ENCODE measurements at places on chromosomes 2 and 18.

DNA sequence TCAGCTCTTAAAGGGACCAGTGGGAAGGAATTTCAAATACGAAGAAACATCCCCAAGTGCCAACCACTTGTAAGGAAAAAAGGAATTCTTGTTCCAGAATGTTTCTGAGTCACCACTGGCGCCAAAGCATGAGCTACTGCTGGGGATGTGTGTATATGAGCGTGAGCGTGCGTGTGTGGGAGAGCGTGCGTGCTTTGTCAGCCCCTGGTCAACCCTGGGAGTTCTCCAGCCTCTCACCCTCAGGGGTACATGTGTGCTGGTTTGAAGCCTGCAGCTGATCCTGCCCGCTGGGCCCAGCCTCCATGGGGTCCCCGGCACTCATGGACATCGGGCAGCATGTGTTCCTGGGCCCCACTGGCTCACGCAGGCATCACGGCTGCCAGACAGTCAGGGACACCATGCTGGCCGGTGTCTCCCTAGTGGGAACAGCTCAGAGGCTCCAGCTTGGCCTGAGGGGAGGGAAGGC is 17.1 kb downstream of the HS6ST1 start:
- DNase-seq: no peak

DNA sequence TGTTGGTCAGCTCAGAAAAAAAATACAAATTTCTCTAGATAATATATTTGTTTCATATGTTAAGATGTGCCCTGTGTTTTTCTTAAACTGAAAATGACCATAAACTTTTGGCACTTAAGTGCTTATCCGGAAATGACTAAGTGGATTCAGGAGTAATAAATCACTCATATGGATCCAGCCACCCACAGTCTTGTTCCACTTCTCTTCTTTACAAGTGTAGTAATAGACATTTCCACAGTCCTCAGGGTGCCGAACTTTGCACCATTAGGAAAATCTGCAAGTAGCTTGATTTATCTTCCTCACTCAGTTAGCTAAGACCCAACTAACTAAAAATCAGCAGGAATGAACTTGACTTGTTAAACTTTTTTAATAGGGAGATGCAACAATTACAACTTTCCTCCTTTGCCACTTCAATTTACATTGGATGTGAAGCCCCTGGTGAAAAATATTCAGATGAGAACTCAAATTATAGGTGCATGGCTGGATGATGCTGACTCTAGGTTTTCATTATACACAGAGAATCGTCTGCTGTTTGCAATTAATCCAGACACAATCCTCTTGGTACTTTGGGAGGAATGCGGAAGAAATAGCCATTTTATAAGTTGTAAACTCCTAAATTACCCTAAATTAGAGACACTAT is 322.5 kb downstream of the ARHGAP15 start:
- DNase-seq: no peak

GRCh38 chr18:44054514-44054913 is 626.2 kb upstream of the SETBP1 start:
- DNase-seq: no peak

DNA sequence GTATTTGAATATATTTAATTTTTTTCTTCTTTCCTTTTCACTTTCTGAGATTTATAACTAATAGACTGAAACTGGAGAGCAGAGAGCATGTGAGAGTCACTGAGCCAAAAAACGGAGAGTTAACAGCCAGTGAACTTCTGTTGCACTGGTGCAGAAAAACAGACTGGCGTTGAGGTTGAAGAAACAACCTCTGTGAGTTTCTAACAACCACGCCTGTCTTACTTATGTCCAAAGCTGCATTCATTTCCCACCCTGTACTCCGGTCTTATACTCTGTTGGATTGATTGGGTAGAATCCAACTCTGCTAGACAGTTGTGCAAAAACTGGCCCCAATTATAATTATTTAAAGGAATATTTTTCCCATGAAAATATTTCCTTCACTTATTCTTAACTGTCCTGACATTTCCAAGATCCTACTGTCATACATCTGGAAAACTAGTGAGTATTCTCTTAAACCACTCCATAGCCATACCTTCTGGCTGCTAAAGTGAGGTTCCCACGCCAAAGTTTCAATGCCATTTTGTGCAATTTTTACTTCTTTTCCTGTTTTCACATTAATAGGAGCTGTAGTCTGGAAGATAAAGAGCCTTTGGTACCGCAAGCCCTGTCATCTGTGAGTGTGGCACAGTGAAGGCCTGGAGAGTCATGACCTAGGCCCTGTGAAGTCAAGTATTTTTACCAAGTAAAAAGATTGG is 9.4 kb downstream of the CYP1B1 start:
- no peak for DNase-seq

GRCh38 chr2:129276978-129277584 is 702.4 kb upstream of the RAB6C start:
- DNase-seq: no peak

DNA sequence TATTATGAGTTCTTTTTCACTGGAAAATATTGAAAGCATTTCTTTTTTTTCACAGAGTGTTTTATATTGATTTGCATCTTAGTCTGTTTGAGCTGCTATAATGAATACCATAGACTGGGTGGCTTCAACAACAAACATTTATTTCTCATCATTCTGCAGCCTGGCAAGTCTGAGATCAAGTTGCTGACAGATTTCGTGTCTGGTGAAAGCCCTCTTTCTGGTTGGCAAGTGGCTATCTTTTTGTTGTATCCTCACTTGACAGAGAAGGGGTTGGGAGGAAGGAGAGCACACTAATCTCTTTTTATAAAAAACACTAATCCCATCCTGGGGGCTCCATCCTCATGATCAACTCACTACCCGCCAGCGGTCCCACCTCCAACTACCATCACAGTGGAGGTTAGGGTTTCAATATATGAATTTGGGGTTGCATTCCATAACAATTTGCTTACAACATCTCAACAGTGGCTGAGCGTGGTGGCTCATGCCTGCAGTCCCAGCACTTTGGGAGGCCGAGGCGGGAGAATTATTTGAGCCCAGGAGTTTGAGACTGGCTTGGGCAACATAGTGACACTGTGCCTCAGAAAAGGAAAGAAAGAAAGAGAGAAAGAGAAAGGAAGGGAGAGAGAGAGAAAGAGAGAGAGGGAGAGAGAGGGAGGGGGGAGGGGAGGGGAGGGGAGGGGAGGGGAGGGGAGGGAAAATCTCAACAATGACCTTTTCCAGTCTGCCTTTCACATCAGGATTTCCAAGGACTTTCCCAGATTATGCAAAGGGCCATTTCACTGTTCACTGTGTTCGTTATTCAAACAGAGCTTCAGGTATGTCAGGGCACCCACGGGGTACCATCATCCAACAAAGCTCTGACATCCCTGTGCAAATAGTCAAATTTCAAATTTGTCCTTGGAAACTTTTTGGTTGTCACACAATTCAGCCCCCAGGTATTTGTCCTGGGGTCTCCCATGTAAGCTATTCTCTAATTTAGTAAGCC is 111.1 kb downstream of the AP1S3 start:
- DNase-seq: no peak

DNA sequence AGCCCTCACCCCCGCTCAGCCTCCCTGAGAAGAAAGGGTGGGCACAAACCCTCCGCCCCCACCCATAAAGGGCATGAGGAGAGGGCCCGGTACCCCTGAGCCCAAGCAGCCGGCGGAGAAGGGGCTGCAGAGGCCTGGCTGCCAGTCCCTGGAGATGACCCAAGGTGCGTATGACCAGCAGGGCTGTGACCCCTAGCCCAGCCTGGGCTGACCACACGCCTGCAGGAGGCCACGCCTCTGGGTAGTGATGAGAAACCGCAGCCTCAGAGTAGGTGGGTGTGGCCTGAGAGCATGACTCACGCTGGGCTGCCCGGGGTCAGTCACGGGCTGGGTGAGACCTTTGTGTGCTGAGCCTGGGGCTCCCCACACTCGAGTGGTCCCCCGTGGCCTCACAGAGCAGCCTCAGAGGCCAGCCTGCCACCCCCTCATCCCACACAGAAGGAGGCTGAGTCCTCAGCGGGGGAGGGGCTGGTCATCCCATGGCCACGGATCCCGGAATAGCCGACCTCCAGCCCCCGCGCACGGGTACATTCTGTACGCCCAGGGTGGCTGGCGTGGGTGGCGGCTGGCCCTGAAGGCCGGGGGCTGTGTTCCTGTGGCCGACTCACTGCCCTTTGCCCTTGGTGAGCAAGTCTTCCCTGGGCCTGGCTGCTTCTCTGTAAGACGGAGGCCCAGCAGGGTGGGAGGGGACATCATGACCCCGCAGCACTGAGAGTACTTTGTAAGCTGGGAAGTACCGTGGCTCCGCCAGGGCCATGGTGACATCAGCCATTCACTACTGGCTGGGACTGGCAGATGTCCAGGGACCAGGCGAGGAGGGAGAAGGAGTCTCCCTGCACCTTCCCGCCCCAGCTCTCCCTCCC is 110.8 kb upstream of the OTOS start:
- DNase-seq: no peak

- no peak for DNase-seq
Measured at GRCh38 chr2:160041091-160041490, 21.3 kb downstream of the PLA2R1 start.
